Dorsolateral prefrontal cortex (tissue), 122 donors: ENCODE measurements at places on chromosomes 1 and 21. TPM values are rescaled to one million over a fixed set of nuclear protein-coding genes. Genes with fewer than 3 reads are reported as not detected.

The NEK2 gene
- total RNA-seq, result 0.56 TPM

- DNase-seq, result no peak
Observed at GRCh38 chr1:77620273-77620672, 62.2 kb downstream of the ZZZ3 start.

The TRIM67 gene
- 1.3 TPM for total RNA-seq

The SCAMP3 gene
- 56.7 TPM for total RNA-seq

DNA sequence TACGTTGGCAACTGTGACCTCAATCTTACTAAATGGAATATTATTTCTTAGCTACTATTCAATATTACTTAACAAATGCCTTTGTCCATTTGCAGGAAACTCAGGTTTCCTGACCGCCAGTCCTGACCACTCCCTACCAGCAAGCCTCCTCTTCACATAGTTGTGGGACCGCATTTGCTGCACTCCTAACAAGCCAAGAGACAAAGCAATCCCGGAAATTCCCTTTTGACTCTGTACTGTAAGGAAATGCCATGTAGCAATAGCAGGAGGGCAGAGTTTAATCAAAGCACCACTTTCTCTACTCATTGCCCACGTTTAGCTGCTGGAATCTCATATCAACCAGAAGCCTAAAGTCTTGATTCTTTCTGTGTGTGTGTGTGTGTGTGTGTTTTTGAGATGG is 28.1 kb upstream of the ACBD6 start:
- DNase-seq, result no peak

The SLAMF1 gene
- 0.28 TPM for total RNA-seq

DNA sequence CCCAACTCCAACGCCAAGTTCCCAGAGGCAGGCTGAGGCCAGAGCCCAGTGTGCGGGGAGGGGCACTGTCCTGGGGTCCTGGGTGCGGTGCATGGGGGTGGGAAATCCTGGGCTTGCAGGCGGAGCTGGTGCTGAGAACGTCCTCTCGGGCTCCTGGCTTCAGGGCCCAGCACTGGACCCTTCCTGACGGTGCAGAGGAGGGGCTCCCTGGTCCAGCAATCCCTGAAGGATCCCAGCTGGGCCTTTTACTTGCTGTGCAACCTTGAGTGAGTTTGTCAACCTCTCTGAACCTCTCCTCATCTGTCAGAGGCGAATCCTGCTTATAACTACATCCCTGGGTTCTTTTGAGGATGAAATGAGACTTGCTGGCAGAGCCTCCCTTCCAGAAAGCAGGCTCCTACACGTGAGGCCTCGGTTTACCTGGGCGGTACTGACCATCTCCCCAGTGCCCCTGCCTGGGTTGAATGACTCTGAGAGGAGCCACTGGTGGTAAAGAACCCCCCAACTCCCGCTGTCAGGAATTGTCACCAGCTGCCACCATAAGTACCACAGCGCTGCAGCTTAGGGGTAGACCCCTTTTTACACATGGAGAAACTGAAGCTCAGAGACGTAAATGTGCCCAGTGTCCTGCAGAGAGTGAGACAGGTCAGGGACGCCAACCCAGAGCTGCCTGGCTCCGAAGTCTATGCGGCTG is 77.3 kb downstream of the DHRS3 start:
- no peak for DNase-seq

DNA sequence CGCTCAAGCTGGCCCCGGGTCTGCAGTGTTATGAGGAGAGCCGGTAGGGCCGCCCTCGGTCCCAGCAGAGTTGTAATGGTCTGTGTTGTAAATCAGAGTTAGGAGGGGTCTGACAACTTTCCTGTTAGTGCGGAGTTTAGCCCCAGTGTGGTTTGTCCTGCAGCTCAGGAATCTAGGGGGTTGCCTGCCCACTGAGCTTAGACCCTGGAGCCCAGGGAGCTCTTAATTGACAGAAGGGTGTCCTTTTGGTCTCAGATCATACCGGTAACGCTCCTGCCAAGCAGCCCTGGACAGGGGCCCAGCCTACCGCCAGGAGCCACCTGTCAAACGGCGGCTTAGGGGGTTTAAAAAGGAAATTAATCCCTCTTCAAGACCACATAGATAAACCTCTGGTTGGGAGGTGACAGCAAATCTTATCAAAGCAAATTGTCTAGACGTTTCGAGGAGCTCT is 164.4 kb downstream of the DYRK1A start:
- DNase-seq, result no peak

DNA sequence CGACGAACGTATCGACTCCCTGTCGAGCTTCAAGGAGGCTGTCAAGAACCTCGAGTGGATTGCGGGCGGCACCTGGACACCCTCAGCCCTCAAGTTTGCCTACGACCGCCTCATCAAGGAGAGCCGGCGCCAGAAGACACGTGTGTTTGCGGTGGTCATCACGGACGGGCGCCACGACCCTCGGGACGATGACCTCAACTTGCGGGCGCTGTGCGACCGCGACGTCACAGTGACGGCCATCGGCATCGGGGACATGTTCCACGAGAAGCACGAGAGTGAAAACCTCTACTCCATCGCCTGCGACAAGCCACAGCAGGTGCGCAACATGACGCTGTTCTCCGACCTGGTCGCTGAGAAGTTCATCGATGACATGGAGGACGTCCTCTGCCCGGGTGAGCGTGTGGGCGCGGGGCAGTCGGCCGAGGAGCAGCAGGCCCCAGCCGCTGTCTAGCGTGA is 28.0 kb downstream of the COL6A2 start:
- no peak for DNase-seq

The EDARADD gene
- total RNA-seq, result 0.25 TPM

The SPRR2B gene
- total RNA-seq, result not detected

- DNase-seq, result no peak
Observed at GRCh38 chr1:20220036-20220435, 33.7 kb upstream of the PLA2G2C start.

DNA sequence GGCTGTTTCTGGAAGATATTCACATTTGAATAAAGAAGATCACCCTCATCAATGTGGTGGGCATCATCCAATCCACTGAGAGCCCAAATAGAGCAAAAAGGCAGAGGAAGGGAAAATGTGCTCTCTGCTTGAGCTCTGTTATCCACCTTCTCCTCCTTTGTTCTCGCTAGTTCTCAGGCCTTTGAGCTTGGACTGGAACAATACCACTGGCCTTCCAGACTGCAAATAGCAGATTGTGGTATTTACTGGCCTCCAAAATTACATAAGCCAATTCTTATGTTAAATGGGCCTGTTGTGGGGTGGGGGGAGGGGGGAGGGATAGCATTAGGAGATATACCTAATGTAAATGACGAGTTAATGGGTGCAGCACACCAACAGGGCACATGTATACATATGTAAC is 219.3 kb downstream of the C1orf94 start:
- no peak for DNase-seq

The CACYBP gene
- 171 TPM for total RNA-seq

DNA sequence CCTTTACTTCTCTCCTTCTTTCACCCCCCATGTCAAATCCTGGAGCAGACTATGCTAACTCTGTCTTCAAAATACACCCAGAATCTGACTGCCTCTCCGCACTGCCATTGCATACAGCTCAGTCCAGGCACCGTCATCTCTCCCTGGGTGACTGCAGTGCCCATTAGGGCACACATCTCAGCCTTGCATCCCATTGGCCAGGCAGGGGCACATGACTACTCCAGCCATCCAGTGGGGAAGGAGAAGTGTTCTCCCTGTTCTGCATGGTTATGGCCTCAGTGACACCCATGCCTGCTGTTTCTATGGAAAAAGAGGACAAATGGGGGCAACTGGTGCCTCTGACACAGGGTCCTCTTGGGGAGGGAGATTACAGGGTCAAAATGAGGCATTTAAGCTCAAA is 270.5 kb downstream of the MATN1 start:
- no peak for DNase-seq

DNA sequence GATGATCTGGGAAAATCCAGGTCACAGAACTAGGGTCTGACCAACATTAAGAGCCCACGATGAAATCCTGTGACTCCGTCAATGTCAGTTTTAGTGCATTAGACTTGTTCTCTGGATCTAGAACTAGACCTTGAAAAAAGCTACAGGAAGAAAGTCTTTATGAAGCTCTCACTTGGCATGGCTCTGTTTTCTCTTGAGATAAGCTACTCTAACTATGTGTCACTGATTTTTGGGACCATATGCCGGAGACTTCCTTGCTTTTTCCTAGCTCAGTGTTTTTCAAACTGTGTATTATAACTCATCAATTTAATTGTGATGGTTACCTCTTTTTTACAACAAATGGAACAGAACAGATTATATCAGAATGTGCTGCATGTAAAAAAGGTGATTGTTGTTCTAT is 379.7 kb upstream of the DAB1 start:
- DNase-seq, result no peak

DNA sequence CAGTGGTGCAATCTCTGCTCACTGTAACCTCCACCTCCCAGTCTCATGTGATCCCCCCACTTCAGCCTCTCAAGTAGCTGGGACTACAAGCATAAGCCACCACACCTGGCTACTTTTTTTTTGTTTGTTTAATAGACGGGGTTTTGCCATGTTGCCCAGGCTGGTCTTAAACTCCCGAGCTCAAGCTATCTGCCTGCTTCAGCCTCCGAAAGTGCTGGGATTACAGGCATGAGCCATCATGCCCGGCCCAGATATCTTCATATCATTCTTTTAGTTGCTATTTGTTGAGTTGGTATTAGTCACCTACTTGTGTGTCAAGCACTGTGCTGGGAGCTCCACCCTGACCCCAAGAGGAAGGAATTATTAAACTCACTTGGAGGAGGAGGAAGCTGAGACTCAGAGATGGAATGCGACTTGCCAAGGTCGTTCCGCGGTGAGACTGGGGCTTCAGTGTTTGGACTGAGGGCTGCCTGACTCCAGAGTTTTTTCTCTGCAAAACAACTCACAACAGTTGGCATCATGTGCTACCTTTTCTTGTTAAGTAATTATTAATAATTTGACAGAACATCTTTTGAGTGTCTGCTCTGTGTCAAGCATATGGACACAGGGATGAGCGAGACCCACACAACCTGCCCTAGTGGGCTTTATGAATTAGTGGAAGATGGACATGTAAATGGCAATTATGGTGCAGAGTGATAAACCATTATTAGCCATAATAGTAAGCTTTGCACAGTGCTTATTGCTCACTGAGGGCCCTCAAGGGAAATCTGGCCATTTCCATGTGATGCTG is 132.0 kb downstream of the FOXD2 start:
- DNase-seq, result no peak

- DNase-seq, result no peak
Observed at GRCh38 chr1:207365063-207365462, 43.6 kb downstream of the CD55 start.

DNA sequence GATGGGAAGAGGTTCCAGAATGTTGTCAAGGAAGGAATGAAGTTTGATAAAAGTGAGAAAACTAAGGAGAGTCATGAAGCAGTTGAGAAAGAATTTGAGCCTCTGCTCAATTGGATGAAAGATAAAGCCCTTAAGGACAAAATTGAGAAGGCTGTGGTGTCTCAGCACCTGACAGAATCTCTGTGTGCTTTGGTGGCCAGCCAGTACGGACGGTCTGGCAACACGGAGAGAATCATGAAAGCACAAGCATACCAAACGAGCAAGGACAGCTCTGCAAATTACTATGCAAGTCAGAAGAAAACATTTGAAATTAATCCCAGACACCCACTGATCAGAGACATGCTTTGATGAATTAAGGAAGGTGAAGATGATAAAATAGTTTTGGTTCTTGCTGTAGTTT is 142.8 kb downstream of the CDC7 start:
- no peak for DNase-seq

The PRELP gene
- 26.3 TPM for total RNA-seq

DNA sequence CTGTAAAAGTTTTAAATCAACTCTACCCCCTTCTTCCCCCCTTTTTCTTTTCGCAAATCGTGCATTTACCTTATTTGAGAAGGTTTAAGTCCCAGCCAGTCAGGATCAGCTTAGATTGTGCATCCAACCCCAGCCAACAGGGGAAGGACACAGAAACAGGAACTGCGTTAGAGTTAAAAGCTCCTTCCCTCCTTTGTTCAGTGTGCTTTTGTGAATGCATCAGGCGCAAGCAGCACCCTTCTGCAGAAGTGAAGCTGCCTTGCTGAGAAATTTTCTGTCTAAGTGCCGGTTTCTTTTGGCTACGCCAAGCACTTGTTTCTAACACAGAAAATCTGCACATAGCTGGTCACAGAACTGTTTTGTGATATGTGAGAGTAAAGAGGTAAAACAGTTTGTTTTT is 56.2 kb upstream of the PRRC2C start:
- no peak for DNase-seq

DNA sequence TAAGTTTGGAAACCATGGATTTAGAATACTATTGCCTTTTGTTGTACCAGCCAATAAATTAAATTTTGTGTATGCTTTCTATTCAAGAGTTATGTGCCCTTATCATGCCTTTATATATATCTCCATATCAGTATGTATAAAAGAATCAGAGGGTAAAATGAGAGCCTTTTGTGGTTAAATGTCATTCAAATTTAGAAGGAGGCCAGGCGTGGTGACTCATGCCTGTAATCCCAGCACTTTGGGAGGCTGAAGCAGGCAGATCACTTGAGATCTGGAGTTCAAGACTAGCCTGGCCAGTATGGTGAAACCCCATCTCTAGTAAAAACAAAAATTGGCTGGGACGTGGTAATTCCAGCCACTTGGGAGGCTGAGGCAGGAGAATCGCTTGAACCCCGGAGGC is 88.9 kb downstream of the XPR1 start:
- no peak for DNase-seq

The ERG gene
- 13.2 TPM for total RNA-seq

DNA sequence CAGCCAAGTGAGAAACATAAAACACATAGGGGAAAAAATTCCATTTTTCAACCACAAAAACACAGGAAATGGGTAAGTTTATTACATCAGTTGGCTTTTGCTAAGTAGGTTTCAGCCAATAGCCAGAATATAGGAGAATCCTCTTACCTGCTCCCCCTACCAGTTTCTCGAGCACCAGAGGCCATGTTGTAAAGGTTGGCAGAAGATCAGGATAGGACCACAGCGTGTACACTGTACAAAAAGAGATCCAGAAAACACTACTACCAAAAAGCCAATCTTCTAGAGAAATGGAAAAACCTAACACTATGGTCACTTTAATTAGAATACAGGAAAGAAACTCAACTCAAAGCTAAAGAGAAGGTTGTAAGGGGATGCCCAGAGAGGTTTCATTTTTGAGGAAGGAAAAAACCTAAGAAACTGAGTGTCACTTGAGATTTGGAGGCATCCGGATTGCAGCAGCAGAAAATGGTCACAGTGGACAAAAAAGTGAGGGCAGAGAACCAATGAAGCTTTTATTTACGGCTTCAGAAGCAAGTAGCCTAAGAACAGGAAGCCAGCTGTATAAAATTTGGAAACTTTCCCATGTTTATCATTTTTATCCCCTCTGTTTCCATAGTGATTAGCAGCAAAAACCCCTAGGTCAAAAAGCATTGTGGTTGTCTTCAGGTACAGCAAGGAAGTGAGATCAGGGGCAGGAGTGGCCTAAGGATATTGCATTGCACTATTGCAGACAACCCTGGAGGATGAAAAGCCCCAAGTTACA is 2.9 kb downstream of the EIF2D start:
- no peak for DNase-seq

GRCh38 chr1:175554586-175554985 is 188.8 kb downstream of the TNR start:
- no peak for DNase-seq
